ENCODE measurements at places on chromosomes 7 and 10.
A peak's percentile ranks its signal among the peaks of the same experiment; 100 is the strongest.

- no peak for DNase-seq
These were observed 119.0 kb downstream of the GRID1 start for GRCh38 chr10:86247588-86247987.

GRCh38 chr10:110275128-110275729, 29.5 kb downstream of the SMNDC1 start:
- no peak for DNase-seq

DNA sequence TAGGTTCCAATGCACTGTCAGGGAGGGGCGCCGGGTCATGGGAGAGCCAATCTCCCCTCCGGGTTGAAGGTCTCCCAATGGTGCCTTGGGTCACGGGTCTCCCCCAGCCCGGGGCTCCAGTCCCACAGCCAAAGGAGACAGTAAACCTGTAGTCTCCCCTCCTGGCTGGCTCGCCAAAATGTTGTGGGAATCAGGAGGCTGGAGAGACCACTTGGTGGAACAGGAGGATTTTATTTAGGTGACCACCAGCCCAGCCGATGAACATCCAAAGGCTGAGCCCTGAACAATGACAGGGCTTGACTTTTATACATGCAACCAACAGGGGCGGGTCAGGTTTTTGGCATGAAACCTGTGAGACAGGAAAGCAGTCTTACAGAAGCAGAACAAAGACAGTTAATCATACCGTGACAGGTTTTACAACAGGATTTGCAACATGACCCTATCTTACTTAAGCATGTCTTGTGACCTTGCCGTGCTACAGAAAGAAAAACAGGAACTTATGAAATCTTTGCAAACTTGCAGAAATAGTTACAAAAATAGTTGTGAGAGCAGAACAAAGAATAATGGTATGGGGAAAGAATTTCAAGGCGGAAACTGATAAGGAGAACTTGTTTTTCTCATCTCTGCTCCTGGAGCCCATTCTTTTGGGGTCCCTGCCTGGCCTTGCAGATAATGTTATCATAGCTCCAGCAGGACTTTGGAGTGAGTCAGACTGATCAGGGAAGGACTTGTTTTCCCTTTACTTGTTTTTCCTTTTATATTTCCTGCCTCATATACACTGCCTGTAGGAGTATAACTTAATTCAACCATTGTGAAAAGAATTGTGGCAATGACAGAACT, 7.1 kb downstream of the ERV3-1 start:
- no peak for DNase-seq

DNA sequence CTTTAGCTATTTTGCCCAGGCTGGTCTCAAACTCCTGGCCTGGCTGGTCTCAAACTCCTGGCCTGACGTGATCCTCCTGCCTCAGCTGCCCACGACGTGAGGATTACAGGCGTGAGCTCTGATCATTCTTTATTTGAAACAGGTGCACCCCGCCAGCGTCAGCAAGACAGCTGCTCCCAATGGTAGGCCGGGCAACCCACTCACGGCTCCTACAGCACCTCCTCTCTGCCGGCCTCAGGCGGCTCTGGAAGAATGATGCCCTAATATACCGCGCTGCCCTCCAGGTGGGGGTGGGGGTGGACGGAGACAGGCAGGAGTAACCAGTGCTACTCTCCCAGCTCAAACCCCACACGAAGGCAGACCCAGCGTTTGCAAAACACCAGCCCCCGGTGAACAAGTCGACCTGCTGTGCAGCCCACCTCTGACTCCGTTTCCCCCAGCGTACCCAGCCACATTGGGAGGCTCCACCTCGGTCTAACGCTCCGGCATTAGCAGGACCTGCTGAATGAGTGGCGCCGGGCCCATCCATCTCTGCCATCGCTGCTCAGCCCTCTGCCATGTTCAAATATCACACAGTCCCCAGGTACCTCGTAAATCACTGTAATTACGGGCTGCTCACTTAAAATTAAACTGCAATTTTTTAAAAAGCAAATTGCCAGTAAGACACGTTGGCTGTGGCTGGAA, 148.6 kb downstream of the ELFN1 start:
- no peak for DNase-seq

DNA sequence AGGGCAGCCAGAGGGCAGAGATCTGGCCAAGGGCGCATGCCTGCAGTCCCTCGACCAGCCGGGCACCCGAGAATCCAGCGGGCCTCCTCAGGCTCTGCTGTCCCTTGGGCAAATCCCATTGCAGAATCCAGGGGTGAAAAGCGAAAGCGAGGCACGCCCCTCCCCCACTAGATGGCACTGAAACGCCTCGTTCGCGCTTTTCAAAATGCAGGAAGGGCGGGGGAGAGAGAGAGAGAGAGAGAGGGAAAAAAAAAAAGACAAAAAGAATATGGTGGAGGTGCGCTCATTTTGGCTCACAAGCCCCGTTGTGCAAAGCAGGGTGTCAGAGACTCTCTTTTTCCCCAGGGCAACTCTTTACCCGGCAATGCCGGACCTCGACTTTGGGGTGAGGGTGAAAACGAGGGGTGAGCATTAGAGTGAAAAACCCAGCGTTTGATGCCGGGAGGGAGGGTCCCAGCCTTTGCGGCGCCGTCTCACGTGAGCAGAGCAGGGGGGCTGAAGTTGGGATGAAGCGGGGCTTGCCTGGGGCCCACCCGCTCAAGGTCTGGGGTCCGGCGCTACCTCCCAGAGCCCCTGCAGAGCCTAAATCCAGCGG, 2.5 kb upstream of the TMEM178B start:
- peak; percentile 69 for DNase-seq

- DNase-seq = peak; percentile 20
These were observed 170.8 kb upstream of the HABP2 start for GRCh38 chr10:113381981-113382509.

- no peak for DNase-seq
These were observed 164.3 kb downstream of the FGFR2 start for GRCh38 chr10:121433965-121434364.

- no peak for DNase-seq
These were observed 370.3 kb upstream of the NFE2L3 start for GRCh38 chr7:25781704-25782103.

GRCh38 chr10:63887023-63887589, 365.9 kb downstream of the REEP3 start:
- no peak for DNase-seq

GRCh38 chr7:135178364-135178763, 7.9 kb upstream of the CYREN start:
- DNase-seq = no peak

GRCh38 chr10:114356751-114357514, 47.4 kb downstream of the AFAP1L2 start:
- no peak for DNase-seq

GRCh38 chr7:985915-986741, 3.1 kb downstream of the CYP2W1 start:
- DNase-seq = no peak

DNA sequence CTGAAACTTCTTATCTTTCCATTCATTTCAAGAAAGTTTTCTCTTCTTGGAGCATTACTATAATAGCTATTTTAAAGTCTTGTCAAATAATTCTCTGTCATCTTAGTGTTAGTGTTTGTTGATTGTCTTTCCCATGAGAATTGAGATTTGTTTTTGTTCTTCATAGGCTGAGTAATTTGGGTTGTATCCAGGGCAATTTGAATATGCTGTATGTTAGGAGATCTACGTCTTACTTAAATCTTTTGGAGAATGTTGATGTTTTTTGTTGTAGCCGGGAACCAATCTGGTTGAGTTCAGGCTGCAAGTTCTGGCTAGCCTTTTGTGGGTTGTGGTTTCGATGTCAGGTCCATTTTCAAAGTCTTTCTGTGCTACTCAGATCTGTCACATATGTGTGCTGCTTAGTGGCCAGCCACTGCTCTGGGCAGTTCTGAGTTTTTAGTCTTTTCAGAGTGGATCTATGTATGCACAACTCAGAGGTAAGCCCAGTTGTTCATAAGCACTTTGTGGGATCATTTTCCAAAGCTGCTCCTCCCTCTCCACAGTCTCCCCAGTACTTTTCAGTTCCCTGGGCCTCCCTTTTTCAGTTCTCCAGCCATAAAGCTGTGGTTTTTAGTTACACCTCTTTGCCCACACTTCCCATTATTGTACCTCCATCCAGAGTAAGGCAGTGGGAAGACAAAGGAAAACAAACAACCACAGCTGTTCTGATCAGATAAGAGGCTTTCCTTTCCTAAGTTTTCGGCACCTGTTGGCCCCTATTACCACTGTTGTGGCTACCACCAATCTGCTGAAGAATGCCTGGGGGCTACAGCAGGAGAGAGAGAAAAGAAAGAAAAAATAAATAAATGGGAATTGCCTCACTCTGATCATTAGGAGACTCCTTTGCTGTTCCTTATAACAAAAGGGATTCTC, 4.7 kb upstream of the CCNJ start:
- DNase-seq = no peak

DNA sequence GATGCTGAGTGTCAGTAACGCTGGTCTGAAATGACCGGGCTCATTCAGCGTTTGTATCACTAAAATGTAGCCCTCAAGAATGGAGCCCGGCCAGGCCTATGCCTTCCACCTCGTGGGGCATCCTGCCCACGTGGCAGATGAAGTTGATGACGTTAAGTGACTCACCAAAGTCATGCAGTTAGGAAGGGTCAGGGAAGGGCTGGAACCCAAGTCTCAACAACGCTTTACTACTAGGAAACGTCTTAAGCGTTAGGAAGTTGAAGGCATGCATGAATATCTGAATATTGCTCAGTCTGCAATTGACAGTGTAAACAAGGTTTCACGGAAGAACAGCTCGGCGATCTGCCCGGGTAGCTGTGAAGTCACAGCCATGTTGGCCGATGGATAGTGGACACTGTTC, 14.0 kb upstream of the UBE3C start:
- DNase-seq = no peak

GRCh38 chr7:25758559-25758958, 393.4 kb upstream of the NFE2L3 start:
- no peak for DNase-seq

DNA sequence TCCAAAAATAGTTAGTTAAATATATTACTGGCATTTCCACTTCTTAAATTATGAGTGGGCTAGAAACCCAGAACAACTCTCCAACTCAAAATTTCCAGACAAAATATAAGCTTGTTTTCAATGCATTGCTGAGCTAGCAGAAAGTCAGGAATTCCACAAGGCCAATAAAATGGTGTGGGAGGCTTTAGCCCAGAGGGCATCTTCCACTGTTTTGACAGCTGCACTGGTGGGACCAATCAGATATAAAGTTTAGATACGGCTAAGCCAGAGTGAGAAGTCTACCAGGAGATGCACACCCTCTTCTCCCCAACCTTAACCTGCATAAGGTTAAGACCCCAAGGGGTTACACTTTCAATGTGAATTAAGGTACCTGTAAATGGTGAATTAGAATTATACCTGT, 76.6 kb downstream of the AMPH start:
- DNase-seq = no peak

DNA sequence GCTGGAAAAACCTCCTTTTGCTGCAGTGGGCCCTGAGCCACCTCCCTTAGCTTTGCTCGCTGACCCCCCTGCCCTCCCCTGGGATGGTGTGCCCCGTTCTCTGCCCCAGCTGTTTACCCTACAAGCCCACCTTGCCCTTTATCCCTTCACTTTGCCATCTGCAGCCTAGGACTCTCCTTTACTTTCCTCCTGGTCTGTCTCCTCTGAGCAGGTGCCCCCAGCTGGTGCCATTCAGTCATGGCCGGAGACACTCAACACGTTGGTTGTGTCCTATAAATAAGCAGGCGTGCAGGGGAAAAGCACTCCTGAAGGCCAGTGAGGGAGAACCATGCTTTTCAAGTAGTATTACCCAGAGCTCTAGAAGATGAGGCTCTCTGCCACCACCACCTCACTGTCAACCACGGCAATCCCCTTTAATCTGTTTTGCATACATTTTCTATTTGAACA, 6.1 kb downstream of the RASSF4 start:
- DNase-seq = no peak

- DNase-seq = no peak
These were observed 7.8 kb downstream of the PHYH start for GRCh38 chr10:13291821-13292773.

DNA sequence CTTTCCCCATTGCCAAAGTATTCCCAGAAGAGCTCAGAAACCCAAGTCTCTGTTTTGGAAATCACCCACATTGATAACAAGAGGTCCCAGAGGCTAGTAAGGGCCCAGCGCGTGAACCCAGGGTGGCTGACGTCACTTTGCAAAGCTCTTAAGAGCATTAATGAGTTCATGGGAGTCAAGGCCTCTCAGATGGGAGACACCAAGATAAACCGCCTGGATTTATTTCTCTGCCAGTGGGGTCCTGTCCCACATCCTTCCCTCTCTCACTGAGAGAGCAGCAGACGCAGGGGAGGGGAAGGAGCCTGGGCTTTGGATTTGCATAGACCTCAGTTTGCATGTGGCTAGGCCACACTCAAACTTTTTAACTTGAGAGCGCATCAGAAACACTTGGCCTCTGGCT, 184.8 kb upstream of the PDE1C start:
- no peak for DNase-seq

- DNase-seq = no peak
These were observed 179.2 kb downstream of the ST7 start for GRCh38 chr7:117132321-117133120.

- peak; percentile 4 for DNase-seq
These were observed 248.8 kb upstream of the PTN start for GRCh38 chr7:137592232-137592896.

DNA sequence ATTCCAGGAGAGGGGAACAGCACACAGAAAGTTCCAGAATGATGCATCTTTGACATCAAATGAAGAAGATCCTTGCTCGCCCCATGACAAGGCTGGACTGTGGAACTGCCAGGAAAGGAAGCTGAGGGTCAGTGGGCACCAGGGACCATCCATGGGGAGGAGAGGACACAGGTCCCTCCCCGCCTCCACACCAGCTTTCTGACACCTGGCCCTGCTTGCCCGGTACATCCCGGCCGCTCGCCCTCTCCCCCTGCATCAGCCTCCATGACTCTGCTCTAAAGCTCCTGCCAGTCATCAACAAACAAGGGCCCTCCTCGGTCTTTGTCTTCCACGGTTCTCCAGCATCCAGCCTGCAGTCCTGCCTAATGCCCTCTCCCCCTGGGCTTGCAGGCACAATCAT, 222.3 kb downstream of the GRID1 start:
- no peak for DNase-seq

DNA sequence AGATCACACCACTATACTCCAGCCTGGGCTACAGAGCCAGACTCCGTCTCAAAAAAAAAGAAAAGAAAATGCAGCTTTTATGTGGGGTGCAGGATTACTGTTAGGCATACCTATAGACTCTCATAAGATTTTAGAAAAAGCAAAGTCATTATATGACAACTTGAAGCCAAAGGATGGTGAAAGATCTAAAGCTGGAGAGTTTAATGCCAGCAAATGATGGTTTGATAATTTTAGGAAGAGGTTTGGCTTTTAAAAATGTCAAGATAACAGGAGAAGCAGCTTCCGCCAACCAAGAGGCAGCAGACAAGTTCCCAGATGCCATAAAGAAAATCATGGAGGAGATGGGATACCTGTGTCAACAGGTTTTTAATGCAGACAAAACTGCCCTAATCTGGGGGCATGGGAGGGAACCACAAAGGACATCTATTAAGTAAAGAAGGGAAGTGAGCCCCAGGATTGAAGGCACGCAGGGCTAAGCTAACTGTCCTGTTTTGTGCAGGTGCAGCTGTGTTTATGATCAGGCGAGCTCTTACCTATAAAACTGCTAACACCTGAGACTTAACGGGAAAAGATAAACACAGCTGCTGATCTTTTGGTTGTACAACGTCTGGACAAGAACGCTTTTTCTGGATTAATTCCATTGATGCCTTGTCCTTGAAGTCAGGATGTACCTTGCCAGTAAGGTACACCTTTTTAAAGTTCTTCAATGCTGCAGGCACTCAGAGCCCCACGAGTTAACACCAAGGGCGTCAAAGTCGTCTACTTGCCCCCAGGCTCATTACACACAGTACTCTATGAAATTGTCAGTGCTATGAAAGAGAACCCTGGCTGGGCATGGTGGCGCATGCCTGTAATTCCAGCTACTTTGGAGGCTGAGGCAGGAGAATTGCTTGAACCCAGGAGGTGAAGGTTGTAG, 10.5 kb upstream of the ANKRD61 start:
- no peak for DNase-seq

- DNase-seq = no peak
These were observed 94.6 kb downstream of the SEMA3C start for GRCh38 chr7:80824253-80824652.

Measured in activated CD4-positive, alpha-beta T cell treated with anti-CD3 and anti-CD28 coated beads for 48 hours (primary cell).